Activated CD8-positive, alpha-beta memory T cell treated with anti-CD3 and anti-CD28 coated beads, Interleukin-2, amount 10 ng/mL, durations not matched to agents 7 days and 5 days (primary cell): ENCODE measurements at places on chromosomes 2 and 18. TPM values are rescaled to one million over a fixed set of nuclear protein-coding genes. Genes with fewer than 3 reads are reported as not detected.

DSG3 gene
- not detected for total RNA-seq

GRCh38 chr2:147076634-147077033 lies 768.2 kb upstream of the ACVR2A start:
- DNase-seq, result no peak

GRCh38 chr2:220995581-220995980 lies 576.5 kb downstream of the EPHA4 start:
- no peak for DNase-seq

DNA sequence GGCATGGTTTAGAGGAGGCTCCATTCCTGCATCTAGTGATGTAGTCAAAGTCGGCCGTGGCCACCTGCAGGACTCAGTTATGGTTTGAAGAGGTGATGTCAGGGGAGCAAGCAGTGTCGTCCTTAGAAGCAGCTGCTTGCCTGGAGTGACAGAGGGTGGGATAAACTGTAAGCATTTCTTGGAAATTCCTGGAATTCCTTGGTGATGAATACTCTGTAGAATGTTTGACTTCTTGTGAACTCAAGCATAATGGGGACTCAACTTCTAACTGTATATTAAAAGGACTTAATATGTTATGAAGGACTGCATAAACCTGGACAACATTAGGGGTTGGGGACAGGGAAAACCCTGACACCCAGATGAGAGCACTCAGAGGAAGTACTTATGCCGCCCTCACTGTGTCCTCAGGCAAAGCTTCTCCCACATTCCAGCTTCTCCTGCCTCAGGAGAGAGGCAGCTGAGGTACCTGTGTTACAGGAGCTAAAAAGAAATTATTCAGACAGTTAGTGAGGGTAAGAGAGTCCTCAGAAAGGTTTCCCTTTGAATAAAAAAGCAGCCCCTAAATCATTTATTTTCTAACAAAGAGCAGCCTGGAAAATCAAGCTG lies 459.9 kb upstream of the CELF4 start:
- no peak for DNase-seq

GRCh38 chr2:193980599-193980998 lies 1676.4 kb upstream of the SLC39A10 start:
- no peak for DNase-seq

- DNase-seq, result no peak
Measured at GRCh38 chr2:161124201-161124600, 36.0 kb upstream of the TANK start.

- no peak for DNase-seq
Measured at GRCh38 chr2:152175012-152175367, 573 bp downstream of the STAM2 start.

DNA sequence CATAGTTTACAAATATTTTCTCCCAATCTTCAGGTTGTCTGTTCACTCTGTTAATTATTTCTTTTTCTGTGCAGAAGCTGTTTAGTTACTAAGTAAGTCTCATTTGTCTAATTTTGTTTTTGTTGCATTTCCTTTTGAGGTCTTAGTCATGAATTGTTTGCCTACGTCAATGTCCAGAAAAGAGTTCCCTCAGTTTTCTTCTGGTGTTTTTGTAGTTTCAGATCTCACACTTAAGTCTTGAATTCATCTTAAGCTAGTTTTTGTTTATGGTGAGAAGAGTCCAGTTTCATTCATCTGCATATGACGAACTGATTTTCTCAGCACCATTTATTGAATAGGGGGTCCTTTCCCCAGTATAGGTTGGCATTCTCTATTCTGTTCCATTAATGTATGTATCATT lies 1252.2 kb upstream of the TMEFF2 start:
- no peak for DNase-seq

GRCh38 chr18:50465211-50466153 lies 90.6 kb downstream of the SKA1 start:
- no peak for DNase-seq

DNA sequence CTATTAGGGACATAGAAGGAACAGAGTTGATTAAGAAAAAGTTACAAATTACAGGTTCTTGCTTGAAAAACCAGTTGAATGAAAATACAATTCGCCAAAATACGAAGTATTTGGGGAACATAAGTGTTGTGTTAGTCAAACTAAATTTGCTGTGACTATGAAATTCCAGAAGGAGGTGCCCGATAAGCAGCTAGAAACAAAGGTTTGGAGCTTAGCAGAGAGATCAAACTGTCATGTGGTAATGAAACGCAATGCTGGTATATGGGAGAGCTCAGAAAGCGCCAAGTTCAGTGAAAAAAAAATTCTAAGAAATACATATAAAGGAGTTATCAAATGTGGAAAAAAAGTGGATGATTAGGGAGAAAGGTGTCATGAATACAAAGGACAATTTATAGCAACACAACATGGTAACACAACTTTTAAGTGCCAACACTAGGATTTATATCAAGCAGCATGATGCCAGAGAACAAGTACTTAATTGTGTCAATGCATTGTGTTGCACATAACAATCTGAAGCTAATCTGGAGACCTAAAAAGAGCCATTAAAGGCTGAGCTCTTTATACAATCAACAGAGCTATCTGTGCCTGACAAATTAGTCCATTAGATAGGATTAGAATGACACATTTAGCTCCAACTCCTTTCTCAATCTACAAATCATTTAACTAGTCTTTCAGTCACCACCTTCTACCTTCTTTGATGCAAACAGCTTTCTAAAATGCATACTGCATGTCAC lies 31.2 kb downstream of the SMAD2 start:
- DNase-seq, result no peak

DNA sequence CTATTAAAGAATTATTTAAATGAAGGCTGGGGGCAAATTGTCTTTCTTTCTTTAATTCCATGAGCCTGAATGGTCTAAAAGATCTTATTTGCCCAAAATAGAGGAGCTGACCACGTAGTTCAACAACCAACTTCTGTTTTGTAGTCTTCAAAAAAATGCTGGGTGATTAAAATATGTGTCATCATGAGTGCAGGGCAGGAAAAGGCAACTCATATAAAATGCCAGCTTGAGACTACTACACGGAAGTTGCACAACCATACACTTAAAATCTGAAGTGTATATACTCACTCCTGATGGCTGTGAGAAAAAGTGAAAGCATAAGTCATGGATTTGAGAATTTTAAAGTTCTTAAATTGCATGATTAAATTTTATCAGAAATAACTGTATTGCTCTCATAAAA lies 210.9 kb downstream of the DYM start:
- no peak for DNase-seq

DNA sequence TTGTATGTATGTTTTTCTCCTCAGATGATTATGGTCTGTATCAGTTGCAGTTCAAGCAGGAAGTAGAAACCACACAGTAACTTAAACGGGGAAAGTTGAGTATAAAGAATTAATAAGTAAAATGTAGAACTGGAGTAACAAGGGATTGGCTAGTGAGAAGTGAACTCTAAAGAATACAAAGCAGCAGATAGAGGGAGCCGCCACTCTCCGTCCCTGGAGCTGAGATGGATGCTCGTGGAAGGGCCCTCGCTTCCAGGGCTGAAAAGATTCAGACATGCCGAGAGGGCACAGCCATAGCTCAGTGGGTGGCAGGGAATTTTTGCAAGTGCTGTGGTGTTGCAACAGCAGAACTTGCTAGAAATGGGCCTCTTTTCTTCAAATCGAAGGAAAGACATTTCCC lies 155.8 kb downstream of the COL6A3 start:
- DNase-seq, result no peak

DNA sequence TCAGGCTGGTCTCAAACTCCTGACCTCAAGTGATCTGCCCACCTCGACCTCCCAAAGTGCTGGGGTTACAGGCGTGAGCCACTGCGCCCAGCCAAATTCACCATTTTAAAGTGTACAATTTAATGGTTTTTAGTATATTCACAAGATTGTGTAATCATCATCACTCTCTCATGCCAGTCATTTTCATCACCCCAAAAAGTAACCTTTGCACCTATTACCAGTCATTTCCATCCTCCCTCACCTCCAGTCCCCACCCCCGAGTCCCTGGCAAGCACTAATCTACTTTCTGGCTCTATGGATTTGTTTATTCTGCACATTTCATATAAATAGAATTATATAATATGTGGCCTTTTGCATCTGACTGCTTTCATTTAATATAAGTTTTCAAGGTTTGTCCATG lies 10.8 kb downstream of the PCBP1 start:
- no peak for DNase-seq

GRCh38 chr2:148914463-148914862 lies 39.4 kb downstream of the KIF5C start:
- no peak for DNase-seq

DNA sequence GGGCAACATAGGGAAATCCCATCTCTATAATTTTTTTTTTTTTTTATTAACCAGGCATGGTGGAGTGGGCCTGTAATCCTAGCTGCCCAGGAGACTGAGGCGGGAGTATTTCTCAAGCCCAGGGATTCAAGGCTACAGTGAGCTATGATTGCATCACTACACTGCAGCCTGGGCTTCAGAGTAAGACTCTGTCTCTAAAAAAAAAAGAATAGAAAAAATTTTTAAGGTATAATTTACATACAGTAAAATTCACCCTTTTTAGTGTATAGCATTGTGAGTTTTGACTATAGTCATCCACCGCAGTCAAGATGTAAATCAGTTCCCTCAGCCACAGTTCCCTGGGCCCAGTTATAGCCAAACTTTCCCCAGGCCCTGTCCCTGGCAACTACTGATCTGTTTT lies 57.1 kb upstream of the MSH6 start:
- no peak for DNase-seq

GRCh38 chr2:220065581-220065980 lies 438.2 kb downstream of the SLC4A3 start:
- DNase-seq, result no peak

- no peak for DNase-seq
Measured at GRCh38 chr2:233063269-233063975, 3.3 kb downstream of the INPP5D start.

DNA sequence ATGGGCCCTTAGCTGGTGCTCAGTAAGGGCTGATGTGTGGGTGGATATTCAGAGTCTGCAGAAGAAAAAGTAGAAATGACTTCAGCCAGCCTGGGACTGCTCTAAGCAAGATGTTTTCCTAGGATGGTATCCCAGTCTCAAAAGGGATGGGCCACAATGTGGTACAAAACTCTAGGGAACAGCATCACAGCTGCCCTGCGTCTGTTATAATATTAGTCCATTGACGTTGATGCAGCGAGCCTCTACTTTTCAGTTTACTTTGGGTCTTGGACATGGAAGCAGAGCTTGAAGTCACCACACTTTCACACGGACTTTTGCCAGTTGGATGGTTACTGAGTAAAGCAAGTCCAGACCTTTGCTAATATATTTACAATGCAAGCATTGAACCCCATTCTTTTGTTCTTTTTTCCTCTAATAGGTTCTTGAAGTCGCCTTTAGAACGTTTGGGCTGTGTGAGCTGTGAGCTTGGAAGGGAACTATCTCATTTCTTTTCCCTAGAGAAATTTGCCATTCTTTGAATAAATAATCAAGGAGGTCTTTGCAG lies 105.7 kb downstream of the RDH14 start:
- DNase-seq, result no peak

GRCh38 chr2:155141418-155141817 lies 442.9 kb downstream of the KCNJ3 start:
- DNase-seq, result no peak
